Stimulated activated CD8-positive, alpha-beta memory T cell treated with anti-CD3 and anti-CD28 coated beads, Interleukin-2, amount 100 ng/mL, for 48 hours (primary cell): ENCODE measurements at places on chromosomes 16 and 17.
A peak's percentile ranks its signal among the peaks of the same experiment; 100 is the strongest.

- no peak for DNase-seq
These were observed 13.6 kb upstream of the PYY start for GRCh38 chr17:43967251-43967875.

DNA sequence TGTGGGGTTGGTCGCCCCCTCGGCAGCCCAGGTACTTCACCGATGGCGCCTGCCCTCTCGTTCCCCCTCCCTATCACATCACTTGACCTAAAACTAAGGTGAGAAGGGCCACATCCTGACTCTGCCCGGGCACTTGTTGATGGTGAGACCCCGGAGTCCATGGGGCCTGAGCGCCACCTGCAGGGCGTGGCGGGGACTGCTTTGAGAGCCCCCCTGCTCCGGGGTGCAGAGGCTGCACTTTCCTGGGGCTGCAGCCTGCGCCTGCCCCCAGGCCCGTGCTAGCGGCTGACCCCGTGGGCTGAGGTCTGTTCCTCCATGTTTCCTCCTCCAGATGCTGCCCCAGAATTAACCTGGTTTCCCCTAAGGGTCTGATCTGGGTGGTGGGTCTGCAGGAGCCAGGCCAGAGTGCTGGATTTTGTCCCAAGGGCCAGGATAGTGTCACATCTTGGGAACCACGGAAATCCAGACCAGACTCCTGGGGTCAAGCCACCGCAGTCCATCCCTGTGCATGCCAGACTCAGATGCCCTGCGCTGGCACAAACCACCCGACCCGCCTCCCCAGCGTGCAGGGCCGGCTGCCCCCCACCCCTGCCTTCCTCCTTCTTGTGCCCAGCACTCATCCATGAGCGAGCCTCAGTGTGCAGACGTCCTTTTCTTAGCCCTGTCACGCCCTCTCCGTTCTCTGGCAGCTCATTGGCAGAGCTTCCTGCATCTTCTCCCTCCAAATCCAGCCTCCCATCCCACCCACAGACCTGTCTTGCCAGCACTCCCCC, 2.7 kb downstream of the NDUFAF8 start:
- DNase-seq: peak; percentile 60

DNA sequence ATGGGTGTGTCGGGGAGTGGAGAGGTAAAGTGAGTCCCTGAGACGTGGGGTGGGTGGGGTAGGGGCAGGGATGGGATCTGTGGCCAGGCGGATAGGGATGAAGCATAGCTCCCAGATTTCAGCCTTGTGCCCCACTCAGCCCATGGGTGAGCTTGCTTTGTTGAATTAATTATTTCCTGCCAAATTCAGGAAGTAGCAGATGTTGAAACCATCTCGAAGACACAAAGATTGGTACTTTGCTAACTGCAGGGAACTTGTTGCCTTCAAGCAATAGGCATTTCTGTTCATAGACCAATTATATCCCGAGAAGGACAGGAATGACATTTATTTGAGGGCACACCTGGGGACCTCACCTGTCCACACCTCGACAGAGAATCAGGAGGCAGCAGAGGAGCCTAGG, 11.0 kb upstream of the C16orf74 start:
- no peak for DNase-seq

GRCh38 chr17:17546399-17547185, 44.9 kb downstream of the PEMT start:
- DNase-seq: no peak

DNA sequence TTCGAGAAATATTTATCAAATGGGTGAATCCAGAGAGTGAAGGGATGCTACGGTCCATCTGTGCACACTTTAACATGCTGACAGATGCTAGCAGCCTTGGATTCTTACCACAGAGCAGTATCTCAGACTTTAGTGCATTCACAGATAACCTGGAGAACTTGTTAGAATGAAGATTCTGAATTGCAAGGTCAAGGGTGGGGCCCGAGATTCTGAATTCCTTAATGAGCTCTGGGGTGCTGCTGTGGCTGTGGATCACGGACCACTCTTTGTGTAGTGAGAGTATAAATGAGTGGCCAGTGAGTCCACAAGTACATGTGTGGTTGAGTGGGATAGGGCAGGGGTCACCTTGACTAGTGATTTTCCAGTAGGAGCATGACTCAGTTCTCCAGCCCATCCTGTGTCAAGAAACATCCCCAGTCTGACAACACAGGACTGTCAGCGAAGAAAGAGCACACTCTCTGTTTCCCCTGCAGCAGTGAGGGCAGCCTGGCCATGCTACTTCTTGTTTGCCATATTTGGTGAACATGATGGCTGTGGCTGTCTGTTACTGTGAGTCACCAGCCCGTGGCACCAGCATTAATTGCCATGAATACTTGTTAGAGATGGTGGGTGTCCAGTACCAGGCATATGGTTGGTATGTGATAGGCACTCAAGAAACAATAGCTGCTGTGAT, 13.0 kb upstream of the SALL1 start:
- no peak for DNase-seq

- no peak for DNase-seq
These were observed 1.0 kb upstream of the DNASE1L2 start for GRCh38 chr16:2235234-2235651.

DNA sequence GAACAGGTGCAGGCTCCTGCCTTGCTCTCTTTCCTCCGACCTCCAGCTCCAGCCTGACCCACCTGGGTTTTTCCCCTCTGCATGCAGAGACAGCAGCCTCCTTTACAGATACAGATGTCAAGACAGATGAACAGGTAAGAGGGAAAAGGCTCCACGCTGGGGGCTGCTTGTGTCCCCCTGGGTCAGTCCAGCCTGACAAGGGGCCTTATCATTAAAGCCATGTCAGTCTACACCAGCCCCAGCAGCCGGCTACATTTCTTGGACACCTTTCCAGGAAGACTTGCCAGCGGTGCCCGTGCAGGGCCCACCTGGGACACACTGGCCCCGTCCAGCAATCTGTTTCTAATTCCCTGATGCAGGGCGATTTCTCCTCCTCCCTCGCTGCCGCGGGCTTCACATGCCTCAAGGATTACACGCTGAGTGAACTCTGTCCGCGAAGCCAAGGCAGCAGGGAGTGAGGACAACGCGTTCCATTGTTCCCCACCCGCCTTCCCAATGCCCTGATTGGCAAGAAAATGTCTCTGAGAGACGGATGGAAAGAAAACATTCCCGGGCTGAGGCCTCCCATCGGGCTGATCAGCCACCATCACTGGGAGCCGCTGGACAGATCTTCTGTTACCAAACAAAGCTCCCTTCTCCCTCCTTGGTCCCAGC, 184.7 kb downstream of the C16orf95 start:
- DNase-seq: no peak

DNA sequence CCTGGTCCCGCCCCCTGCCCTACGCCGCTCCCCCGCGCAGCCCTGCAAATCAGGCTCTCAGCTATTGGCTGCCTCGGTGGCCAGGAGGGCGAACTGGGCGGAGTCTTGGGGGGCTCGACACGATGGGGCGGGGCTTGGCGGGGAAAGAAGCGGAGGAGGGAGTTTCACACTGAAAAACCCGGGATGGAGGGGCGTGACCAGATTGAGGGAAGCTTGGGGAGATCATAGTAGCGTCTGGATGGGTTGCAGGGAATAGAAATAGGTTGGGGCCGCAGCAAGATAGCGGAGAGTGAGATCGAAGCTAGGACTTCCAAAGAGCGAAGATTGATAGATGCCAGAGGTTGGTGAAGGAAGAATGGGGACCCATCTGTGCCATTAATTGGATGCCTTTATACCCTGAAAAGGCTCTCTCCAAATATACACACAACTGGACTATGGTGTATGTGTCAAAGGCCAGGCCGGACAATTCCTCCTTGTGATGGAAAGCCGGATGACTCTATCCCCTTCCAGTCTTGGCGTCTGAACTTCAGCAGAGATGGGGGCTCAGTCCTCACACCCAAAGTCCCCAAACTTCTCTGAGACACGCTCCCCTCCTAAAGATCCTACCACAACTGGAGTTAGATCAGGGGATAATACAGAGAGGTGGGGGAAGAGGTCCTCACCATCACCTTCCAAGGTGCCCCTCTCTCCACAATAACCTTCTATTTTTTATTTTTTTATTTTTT, 376 bp upstream of the STAC2 start:
- peak; percentile 58 for DNase-seq

DNA sequence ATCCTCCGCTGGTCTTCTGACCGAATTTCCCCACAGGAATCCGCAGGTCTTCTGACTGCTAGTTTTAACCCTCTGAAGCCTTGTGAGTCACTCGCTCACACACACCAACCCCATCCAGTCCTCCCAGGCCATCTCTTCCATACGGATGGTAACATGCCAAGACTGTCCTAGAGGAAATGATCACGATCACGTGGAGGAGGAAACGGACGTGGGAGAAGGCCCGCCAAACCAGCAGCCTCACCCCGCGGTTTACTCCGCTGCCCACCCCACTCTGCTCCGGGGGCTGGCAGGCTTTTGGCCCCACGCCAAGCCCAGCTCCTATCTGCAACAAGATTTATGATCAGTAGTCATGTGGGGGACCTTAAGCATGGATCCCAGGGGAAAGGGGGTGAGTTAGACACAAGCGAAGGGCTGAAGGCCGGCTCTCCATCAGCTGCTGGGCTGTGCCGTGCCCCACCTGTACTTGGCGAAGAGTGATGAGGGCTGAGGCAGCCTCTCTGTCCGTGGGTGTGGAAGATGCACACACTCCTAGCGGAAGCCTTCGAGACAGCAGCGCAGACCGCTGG, 1.5 kb upstream of the FAAP100 start:
- DNase-seq: no peak

DNA sequence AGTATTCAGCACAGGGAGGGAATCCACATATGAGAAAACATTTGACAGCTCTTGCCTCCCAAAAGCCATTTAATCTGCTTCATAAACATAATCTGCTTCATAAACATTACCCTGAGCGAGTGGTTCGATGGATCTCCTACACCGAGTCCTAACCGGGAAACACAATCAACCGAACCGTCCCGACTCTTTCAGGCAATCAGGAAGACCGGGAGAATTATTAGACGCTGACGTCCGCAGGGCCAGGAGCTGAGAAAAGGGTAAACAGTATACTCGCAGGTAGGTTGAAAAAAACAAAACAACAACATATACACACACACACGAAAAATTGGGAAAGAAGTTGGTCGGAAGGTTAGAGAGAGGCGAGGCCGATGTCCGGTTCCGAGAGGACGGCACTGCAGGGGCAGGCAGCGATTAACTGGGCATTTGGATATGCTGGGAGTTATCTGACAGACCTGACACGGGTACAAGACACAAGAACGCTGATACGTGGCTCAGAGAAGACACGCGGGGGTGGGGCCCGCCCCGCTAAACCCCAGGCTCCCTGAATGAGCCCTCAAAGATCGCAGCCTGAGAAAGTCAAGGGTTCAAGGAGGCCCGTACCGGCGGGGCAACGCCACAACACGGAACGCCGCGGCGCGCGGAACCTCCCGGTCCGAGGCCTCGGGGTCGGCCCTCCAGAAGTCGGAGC, 585 bp downstream of the AP1G1 start:
- DNase-seq: no peak

DNA sequence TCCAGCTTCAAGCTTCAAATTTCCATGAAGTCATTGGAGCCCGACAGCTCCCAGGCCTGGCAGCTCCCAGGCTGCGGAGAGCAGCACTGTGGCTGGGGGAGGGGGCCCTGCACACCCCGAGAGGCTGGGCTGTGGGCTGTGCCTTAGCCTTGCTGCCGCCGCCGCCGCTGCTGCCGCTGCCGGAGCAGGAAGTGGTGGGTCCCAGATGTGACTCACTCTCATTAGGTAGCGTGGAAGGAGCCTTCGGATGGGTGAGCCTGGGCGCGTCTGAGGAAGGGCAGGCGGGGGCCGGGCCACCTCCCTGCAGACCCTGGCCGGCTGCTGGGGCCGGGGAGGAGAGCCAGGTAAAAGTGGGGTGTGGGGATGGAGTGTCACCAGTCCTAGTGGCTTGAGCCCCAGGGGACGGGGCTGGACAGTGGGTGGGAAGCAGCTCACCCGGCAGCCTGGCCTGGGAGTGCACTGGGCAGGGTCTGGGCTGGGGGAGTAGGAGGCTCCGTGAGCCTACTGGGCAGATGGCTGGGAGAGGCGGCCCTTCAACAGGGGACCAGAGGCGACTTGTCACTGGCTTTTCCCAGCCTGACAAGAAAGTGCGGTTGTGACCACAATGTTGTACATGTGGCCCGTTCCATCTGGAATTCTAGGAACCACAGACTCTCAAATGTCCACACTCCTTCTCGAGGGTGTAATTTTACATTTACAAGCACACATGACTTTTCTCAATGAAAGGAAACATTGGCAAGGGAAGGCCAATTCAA, at the start of gene ADCY7:
TSS of gene ADCY7 (plus strand) at position 215 of the 755 bp plus-strand sequence. CDS start 21,629 bp downstream, outside the sequence.
- peak; percentile 77 for DNase-seq

DNA sequence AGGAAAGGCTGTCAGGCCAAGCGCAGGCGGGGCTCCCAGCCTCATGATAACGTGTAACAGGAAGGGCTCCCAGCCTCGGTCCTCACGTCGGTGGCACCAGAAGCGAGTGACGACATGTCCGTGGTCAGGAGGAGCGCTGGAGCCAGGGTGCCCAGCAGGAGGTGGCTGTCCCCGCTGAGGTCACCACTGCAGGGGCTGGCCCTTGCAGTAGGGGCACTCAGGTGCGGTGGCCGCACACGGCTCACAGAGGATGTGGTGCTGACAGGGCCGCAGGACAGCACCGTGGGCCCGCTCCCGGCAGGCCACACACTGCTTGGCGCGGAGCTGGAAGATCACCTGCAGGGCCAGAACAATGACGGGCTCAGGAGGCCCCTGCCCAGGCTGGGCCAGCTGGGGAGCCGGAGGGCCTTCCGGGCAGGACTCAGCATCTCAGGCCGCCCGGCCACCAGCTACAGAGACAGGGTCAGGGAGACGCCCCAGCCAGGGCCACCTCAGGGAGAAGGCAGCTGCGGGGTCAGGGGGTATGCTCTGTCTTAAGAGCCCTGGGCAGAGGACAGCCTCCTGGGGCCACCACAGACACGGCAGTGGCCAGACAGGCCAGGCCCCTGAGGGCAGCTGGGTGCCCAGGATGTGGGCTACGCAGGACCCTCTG, 14.5 kb downstream of the GNPTG start:
- DNase-seq: no peak

- DNase-seq: no peak
These were observed 85.0 kb downstream of the NOG start for GRCh38 chr17:56678249-56679114.
